ENCODE measurements at places on chromosomes 1 and 21. TPM values are rescaled to one million over a fixed set of nuclear protein-coding genes. Genes with fewer than 3 reads are reported as not detected.

DNA sequence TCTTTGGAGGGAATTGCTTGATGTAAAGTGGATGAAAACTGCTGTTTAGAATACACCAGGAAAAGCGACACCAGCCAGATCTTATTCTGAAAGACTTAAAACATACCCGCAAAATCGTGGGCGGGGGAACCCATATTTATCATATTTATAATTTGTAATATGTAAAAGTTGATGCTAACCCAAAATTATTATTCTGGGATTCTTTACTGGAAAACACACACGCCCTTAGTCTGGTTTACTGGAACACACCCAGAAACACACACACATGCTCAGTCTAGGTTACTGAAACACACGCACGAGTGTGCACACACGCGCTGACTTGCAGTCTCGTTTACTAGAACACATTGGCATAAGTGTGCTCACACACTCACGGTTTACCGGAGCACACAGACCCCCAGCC lies 32.5 kb downstream of the ATP5PO start:
- no peak for DNase-seq

GRCh38 chr1:231943084-231943483 lies 316.5 kb downstream of the DISC1 start:
- DNase-seq, result no peak

Gene AADACL4
- not detected for polyA plus RNA-seq

GRCh38 chr1:22259551-22260282 lies 116.8 kb upstream of the WNT4 start:
- DNase-seq, result peak; percentile 42

- no peak for DNase-seq
Observed at GRCh38 chr1:30123896-30124295, 599.5 kb downstream of the MATN1 start.

- DNase-seq, result no peak
Observed at GRCh38 chr1:111199881-111200801, at the start of gene DENND2D. Gene DENND2D (minus strand): TSS chr1:111200646. CDS start chr1:111200459, 187 bp downstream.

DNA sequence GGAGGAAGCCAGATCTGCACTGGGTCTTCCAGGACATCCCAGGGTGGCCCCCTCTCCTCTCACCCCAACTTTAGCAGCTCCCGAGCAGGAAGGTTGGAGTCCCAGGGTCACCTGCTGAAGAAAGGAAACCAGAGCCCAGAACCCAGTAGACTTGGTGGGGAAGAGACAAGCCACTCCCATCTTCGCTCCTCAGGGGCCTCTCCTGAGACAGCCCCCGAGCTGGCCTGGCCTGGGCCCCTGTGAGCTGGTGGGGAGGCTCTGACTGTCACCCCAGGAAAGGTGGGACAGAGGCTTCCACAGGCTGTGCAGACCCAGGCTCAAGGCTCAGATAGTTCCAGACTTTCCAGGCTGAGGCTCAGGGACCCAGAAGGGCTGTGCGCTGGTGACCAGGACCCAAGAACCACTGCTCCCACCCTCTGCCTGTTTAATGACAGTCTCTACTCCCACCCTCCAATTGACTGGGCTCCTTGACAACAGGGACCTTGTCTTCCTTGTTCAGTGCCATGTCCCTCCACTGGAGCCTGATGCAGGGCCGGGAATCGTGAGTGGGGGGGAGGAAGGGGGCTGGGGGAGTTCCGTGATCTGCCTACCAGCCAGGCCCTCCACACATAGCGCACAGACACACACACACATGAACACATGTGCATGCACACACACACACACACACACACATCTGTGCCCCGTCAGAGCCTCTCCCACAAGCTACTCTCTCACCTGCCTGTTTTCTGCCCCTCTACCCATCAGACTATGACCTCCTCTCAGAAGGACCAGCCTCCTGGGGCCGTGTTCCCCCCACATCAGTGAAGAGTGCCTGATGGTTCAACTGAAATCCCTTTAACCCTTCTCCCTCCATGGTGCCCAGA lies 401.2 kb downstream of the MATN1 start:
- DNase-seq, result no peak

Gene PTPN7
- polyA plus RNA-seq, result 0.66 TPM

DNA sequence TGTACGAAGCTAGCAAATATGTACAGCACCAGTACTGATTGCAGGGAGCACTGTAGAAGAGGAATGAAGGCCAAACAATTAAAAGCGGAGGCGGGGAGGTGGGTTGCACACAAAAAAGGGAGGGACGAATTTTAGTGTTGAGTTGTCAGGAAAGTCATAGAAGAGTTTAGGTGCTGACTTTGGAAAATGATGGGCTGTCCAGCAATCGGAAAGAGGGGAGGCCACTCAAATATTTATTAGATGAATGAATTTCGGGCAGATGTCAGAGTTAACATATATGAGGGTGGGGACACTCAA lies 537 bp upstream of the ANKRD13C start:
- no peak for DNase-seq

DNA sequence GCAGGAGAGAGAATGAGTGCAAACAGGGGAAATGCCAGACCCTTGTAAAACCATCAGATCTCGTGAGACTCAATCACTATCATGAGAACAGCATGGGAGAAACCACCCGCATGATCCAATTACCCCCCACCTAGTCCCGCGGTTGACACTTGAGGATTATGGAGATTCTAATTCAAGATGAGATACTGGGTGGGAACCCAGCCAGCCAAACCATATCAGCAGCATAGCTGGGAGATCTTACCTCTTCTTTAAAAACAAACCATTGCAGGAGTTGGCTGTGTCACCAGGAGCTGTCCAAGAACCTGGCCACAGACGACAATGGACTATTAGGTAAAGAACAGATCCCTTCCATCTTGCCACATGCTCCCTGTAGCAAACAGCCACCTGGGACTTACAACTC lies 422.7 kb downstream of the MATN1 start:
- no peak for DNase-seq

- DNase-seq, result peak; percentile 8
Observed at GRCh38 chr1:89904219-89904980, 83.6 kb downstream of the LRRC8D start.
